BJ (cell line): ENCODE measurements at places on chromosomes 11 and 22.

GRCh38 chr11:93444617-93445073 lies 98.5 kb downstream of the SMCO4 start:
- no peak for DNase-seq

DNA sequence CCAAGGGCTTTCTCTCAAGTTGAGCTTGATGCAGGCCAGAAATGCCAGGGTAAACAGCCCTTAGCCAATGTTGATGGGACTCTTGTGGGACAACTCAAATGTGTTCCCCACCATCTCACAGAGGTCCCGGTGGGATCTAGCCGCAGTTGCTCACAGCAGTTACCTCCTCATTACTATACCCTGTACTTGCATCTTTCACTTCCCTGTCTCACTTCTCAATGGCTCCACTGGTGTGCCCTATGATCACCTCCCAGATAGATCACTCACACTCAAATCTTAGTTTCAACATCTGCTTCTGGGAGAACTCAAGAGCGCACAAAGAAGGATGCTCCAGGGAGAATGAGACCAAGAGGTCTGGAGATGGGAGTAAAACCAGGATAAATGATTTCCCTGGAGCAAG lies 47.0 kb downstream of the RCN1 start:
- DNase-seq = no peak

DNA sequence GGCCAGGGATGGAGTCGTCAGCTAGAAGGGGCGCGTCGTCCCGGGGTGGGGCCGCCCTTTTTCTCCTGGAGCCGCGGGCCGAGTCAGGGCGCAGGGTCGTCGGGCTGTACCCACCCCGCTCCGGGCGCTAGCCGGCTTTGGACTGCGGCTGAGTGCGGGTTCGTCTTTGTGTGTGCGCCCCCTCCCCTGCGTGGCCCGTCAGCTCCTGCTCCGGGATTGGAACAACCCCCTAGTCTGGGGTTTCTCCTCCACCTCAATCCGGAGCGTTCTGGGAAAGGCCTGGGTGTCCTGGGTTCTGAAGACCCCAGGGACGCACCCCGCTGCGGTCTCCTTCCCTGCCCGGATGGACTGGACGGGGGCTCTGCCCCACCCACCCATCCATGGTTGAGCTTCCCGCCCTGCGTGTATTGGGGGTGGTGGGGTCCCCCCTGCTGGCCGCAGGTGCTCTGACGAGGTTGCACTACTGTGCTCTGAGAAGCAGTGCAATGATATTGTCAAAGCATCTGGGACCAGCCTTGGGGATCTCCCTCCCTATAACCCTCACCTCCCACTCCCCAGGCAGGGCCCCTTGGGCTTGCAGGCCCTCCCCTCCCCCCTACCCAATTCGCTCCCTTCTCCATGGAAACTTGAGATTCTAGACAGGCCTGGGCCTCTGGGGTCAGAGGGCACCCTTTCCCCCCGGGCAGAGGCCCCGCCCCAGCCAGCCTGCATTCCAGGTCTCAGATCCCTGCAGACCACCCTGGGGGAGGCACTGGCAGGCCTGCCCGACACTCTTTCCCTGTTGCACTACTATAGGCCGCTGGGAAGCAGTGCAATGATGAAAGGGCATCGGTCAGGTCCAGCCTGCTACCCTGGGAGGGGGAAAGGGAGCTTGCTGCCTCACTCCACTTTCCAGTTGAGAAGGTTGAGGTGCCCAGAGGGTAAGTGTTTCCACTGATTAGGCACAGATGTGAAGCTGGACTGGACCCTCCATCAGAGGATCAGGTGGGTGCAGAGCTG lies 10.7 kb downstream of the SDF2L1 start:
- DNase-seq = no peak

- peak; percentile 25 for DNase-seq
Observed at GRCh38 chr11:105092256-105093239, 47.0 kb downstream of the CARD18 start.

GRCh38 chr11:78795621-78796261 lies 221.1 kb upstream of the NARS2 start:
- no peak for DNase-seq

- peak; percentile 82 for DNase-seq
Observed at GRCh38 chr22:24247564-24248344, 2.9 kb upstream of the GGT5 start.

DNA sequence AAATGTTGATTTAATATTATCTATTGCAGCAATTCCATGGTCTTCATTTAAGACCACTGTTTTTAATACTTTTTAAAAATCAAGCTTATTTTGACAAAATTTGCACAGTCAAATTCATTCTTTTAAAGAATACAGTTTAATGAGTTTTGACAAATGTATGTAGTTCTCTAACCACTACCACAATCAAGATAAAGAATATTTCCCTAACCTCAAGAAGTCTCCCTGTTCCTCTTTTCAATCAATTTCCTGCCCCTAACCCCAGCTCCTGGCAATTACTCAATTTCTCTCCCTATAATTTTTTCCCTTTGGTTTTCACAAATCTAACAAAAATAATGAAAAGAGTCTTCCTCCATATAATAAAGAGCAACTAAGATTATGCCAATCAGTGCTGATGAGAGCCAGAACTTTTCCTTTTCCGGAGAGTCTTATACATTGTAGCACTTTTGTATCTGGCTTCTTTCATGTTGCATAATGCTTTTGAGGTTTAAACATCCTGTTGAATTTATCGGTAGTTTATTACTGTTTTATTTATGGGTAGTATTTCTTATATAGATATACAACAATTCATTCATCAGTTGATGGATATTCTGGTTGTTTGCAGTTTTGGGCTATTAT lies 231.7 kb downstream of the AASDHPPT start:
- DNase-seq = no peak

DNA sequence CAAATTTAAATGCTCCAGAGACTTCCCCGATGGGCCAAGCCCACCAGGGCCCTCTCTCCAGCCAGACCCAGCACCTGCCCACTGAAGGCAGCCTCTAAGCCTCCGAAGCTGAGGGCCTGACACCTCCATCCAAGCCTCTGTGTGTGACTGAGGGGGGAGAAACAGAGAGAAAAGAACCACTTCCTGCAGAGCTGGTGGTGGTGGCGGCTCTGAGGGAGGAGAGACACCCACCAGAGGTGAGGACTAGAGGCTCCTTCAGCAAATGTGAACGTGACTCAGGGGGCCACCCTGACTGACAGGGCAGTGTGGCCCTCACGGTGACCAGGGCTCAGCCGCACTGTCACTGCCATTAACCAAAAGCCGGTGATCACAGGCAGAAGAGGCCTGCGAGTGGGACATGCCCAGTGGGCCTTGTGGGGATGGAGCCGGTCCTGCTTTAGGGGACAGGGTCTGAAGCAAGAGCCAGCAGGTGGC lies 31.0 kb upstream of the CD5 start:
- DNase-seq = no peak

- DNase-seq = no peak
Observed at GRCh38 chr22:47561766-47562165, 799.3 kb downstream of the TBC1D22A start.

GRCh38 chr11:16469968-16470367 lies 113.6 kb upstream of the SOX6 start:
- no peak for DNase-seq

- DNase-seq = no peak
Observed at GRCh38 chr11:128053981-128054931, 533.1 kb downstream of the ETS1 start.
